ENCODE measurements at places on chromosomes 4 and X.

GRCh38 chr4:182801636-182802035, 115.5 kb downstream of the DCTD start:
- DNase-seq, result no peak

DNA sequence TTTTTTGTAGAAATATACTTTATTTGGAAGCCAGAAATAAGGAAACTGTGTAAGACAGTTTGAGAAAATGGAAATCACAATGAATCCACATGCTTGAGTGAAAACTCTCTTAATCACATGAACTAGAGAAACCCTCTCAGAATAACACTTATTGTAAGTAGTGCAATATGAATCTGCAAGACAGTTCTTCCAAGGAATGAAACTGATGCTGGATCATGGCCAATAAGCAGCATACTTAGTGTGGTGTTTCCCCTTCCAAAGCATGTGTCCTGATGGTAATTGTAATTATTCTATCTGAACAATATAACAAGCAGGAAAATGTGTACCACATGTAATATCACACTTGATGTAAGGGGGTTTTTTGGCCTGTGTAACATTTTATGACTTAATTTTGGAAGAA, 1870.5 kb upstream of the TENM3 start:
- DNase-seq, result no peak

- DNase-seq, result peak; percentile 59
Measured at GRCh38 chrX:72540318-72540717, 32.3 kb downstream of the HDAC8 start.

DNA sequence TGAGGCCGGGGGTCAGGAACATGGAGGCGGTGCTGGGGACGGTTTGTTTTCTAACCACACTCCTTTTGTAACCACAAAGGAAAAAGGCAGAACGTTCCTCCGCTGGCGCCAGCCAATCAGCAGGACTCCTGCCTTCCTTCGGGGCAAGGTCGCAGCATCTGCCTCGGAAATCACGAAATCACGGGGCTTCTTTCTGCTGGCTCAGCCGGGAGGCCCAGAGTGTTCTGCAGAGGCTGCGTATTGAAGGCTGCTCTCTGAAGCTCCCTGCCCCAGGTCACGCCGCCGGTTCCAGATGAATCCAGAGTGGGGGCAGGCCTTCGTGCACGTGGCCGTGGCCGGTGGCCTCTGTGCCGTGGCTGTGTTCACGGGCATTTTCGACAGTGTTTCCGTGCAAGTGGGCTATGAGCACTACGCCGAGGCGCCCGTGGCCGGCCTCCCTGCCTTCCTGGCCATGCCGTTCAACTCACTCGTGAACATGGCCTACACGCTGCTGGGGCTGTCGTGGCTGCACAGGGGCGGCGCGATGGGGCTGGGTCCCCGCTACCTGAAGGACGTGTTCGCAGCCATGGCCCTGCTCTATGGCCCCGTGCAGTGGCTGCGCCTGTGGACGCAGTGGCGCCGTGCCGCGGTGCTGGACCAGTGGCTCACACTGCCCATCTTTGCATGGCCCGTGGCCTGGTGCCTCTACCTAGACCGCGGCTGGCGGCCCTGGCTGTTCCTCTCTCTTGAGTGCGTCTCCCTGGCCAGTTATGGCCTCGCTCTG, 9.4 kb downstream of the TMEM187 start:
- DNase-seq, result peak; percentile 40

- DNase-seq, result no peak
Measured at GRCh38 chrX:11445540-11445939, 152.3 kb downstream of the AMELX start.

DNA sequence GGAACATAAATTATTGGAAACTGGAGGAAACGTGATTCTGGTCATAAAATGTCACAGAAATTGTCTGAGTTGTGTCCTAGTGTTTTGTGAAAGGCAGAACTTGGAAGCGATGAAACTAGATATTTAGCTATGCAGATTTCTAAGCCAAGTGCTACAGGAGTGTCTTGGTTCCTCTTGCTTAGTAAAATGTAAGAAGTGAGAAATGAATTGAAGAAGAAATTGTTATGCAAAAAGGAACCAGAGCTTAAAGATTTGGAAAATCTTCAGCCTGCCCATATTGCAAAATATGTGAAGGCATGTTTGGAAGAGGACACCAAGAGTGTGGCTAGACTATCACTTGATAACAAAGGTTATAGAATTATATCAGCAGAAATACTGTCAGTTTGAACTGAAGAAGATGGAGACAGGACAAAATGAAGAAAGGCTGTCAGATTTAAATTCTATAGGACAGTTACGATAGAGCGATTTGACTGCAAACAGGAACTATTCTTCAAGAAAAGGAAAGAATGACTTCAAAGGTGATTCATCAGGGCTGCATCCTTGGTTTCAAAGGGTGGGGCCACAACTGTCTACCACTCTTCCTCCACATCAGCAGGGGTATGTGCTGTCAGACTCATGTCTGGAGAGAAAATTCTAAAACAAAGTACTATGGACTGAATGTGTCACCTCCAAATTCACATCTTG, 9.4 kb upstream of the CDS1 start:
- DNase-seq, result peak; percentile 21

GRCh38 chrX:49250578-49250977, 13.9 kb downstream of the FOXP3 start:
- DNase-seq, result no peak

DNA sequence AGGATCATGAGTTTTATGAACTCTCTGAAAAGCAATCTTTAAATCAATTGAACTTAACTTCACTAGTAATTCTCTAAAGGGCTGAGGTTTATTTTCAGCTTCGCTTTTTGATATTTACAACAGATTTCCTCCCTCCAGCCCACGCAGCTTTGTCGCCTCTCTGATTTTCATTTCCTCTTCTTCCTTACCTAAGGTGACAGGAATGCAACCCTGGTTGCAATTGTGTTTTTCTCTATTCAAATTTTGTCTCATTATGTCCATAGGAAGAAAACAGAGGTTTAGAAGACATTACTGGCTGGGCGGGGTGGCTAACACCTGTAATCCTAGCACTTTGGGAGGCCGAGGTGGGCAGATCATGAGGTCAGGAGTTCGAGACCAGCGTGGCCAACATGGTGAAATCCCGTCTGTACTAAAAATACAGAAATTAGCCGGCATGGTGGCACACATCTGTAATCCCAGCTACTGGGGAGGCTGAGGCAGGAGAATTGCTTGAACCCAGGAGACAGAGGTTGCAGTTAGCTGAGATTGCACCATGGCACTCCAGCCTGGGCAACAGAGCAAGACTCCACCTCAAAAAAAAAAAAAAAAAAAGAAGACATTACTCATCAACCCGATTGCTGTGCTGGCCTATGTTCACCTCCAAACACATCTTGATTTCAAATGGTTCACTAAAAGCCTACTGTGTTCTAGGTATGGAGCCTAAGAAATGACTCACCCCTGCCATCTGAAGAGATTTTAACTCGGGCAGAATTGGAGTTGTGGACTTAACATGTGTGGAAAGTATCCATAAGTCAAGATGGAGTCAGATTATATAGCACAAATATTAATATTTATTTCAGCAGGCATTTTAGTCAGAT, 36.8 kb downstream of the VSIG4 start:
- no peak for DNase-seq
